Germinal center (tissue), 1 donor: ENCODE measurements at places on chromosomes 5 and 9.

- no peak for DNase-seq
These were observed 36.2 kb upstream of the ACO1 start for GRCh38 chr9:32348106-32348695.

DNA sequence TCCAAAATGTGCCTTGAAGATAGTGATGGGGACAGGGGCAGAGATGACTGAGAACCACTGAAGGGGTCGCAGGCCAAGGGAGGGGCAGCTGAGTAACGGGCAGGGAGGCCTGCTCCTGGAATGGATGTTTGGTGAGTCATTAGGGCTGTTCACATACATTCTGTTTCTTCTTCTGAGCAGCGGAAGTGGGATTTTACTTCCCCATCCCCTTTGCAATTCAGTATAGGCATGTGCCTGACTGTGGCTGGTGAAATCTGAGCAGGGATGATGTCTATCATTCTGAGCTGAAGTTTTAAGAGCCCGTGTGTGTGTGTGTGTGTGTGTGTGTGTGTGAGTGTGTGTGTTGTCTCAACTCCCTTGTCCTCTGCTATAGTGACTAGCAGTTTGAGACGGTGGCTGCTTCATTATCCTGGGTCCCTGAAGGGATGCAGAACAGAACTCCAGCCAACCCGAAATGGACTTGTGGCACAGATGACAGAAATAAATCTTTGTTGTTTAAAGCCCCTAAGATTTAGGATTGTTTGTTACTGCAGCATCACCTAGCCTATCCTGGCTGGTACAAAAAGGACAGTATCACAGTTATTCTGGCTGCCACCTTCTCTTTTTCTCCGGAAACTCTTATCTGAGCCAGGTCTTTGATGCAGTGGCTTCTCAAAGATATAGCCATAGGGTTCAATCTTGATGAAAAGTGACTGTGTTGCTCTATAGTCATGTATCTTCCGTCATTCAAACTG lies 29.2 kb upstream of the TGFBI start:
- no peak for DNase-seq

DNA sequence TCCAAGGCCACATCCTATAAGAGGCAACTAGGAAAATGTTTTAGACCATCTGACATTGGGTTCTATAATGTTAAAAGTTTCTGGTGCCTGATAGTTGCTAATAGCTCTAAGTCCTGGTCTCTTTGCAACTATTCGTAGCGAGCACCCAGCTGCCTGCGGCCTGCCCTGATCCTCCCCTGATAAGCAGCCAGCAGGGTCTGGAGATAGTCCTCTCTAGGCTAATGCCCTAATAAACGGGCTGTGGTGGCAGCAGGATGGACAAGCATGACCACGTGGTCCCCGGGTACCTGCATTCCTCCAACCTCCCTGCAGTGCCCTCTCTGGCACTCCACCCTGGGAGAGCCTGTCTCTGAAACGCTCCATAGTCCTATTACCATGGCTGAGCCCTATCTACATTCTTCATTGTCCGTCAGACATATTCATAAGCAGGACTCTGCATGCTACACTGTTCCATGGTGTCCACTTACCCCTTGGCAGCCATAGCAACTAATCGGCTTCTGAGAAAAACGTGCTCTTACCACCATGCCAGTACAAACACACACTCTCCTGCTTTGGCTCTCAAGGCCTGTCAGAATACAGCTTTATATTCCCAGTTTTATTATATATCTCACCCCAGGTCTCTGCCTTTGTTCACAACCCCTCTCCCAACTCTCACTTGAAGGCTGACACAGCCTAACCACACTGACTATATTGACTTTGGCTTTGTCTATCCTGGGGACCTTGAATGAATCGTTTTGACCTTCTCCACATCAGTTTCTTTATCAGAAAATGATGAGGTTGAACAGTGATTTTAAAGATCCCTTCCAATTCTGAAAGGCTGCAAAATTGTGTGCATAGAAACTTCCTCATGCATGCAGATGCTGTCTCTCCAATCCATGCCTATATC lies 49.9 kb upstream of the DAPK1 start:
- no peak for DNase-seq

- peak; percentile 5 for DNase-seq
These were observed 831.8 kb downstream of the TAF11L14 start for GRCh38 chr5:18465833-18466681.

- no peak for DNase-seq
These were observed 84.8 kb downstream of the EQTN start for GRCh38 chr9:27212191-27212590.

- no peak for DNase-seq
These were observed 342.8 kb upstream of the CCNG1 start for GRCh38 chr5:163094492-163095180.

- DNase-seq, result no peak
These were observed 1085.6 kb upstream of the WWC1 start for GRCh38 chr5:167205881-167206280.

GRCh38 chr9:26399556-26399955 lies 493.0 kb downstream of the CAAP1 start:
- DNase-seq, result no peak

DNA sequence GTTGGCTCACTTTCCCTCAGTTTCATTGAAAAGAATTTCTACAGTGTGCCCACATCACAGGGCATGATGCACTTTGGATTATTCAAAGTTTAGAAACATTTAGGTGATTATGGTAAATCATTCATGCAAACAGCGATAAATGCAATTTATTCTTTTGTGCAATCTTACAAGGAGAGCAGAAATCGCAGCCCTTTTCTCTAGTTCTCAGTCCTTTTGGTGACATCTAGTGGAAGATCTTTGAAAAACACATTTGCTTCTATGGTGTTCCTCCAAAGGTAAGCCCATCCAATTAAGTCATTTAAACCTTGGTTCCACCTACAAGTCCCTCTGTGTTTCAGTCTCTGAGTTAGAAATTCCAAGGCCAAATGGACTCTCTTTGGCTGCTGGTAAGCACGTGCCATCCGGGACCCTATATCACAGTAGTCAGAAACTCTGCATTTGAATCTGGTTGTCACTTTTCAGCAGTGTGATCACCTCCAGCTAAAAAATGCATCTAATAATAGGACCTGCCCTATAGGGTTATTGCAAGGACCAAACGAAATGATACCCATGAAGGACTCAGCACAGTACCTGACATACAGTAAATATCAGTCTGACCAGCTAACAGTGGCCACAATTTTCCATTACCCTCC lies 66.4 kb downstream of the MACROH2A1 start:
- peak; percentile 63 for DNase-seq

GRCh38 chr9:22657713-22658112 lies 211.1 kb downstream of the DMRTA1 start:
- no peak for DNase-seq

- no peak for DNase-seq
These were observed 213.6 kb downstream of the EFNA5 start for GRCh38 chr5:107457138-107457537.

DNA sequence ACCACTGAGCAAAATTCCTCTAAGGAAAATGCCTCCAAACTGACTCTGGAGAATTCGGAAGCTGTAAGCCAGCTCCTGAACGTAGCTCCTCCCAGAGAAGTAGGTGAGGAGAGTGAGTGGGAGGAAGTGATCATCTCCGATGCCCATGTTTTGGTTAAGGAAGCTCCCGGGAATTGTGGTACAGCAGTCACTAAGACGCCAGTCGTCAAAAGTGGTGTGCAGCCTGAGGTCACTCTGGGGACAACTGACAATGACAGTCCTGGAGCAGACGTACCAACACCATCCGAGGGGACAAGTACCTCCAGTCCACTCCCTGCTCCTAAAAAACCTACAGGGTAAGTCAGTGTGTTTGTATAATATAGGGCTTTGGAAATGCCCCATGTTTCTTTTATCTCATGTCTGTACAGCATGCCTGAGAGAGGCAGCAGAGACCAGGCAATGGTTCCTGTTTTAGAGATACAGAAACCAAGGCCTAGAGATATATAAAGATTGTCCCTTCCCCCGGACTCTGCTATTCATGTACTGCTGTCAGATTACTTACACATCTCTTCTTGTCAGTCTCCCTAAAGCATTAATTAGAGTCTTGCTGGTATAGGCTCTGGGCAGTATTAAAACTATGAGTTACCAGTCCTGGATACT lies 23.9 kb downstream of the HMGXB3 start:
- DNase-seq, result no peak

DNA sequence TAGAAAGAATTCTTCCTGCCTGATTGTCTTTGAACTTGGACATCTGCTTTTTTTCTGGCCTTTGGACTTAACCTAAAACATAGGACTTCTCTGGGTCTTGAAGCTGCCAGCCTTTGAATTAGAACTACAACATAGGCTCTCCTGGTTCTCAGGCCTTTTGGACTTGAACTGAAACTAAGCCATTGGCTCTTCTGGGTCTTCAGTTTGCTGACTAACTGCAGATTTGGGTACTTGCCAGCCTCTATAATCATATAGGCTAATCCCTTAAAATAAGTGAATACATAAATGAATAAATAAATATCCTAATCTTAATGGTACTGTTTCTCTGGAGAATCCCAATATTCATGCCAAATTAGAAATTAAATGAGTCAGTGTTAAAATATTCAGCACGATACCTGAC lies 473.4 kb upstream of the PAPPA start:
- DNase-seq, result no peak

DNA sequence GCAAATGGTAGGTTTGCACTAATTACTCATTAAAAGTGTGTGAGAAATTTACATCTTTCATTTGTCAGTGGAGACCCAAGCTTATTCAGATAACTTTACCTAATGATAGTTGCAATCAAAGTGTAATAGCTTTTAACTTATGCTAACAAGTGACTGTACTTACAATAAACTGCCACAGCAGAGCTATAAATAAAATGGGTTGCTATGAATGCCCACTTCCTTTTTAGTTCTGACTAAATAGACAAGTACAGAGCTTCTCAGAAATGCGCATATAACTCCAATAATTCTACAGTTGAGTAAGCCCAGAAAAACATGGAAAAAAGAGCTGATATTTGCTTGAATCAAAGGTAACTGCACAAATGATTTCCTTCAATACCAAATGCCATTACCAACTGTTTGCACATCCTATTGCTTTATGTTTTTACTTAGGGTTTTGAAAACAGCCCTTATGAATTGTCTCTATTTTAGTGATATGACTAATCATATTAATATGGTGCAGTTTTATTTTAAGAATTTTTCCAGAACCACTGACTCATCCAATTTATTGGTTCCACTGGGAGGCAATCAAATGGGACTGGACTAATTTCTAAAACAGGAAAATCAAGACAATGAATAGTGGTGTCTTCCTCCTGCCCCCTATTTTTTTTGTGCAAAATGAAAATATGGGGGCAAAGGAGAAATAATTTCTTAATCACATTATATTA lies 84.1 kb downstream of the PPP2R2B start:
- no peak for DNase-seq

DNA sequence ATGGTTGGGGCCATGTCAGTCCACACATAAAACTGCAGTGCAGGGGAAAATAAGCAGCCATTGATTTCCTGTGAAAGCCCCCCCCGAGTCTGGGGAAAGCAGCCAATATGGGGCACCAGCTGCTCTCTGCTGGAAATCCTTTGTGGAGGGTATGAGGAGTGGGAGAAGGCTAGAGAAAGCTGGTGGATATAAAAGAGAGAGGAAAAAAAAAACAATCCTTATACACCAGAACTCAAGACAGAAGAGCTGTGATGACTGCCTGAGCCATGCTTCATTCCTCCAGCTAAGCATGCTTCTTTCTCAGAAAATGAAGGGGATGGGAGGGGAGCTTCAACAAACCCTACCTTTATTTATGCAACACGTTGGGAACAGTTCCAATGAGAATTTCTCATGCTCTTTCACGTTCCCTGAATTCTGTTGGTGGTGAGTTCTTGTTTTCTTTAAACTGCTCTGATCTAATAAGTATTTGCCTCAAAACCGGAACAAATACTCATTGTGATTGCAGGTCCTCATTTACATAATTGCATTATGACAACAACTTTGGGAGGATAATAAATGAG lies 688.0 kb upstream of the SEMA6A start:
- no peak for DNase-seq

DNA sequence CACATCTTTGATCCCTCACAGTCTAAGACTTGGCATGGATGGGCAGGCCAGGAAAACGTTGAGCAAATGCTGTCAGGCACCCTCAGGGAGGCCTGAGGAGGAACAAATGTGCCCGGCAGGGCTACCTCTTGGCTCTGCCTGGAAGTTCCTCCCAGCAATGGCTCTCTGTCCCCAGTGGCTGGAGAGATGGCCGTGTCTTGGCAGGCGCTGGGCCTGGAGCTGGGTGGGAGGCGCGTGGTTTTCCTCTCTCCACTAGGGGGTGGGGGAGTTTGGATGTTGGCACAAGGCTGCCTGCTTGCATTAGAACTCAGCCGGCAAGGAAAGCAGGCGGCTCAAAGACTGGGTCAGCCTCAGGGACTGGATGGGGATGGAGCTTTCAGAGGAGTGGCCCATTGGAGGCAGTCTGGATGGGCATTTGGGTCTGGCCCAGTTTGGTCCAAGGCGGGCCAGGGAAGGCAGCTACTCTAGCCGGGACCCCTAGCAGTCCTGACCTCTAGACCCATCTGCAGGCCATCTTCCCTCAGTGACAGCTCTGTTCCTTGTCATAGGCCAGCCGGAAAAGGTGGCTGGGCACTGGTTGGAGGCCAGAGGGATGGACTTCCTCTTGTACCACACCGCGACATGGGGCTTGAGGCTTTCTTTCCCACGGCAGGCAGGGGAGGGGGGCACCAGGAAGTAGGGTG lies 68.2 kb upstream of the STC2 start:
- DNase-seq, result no peak

DNA sequence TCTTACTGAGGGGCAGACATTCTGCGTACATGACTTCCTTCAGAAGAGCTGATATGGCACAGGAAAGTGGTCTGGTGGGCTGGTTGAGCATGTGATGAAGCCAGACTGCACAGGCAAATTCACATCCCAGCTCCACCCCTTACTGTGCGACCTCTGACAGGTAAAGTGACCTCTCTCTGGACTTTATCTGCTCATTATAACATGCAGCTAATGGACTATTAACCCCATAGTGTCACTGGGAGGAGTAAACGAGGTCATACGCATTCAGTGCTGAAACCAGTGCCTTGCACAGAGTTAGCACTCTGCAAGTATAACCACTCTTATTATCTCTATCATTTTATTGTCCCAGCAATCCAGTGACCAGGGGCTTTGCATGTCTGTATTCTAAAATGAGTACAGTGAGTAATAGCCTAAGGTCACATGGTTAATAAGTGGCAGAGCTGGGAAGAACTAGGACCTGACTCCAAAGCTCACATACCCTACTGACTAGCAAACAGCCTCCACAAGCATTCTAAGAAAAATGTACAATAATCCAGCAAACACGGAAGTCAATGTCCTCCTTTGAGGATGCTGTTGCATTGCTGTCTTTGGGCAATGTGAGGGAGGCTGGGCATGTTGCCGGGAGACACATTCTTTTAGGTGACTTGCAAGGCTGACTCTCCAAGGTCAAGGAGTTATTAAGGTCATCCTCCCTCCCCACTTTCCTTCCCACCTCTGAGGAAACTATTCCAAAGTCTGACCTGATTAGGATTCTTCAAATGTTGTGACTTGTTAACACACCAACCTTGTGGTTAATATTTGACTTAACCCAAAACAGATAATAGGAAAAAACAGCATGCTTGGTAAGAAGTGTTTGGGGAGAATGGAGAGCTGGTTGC lies 19.0 kb downstream of the GLRX start:
- DNase-seq, result no peak
